ENCODE measurements at places on chromosomes 6 and 20.

- peak; percentile 84 for DNase-seq
Measured at GRCh38 chr6:89385156-89385667, 26.9 kb downstream of the RRAGD start.

GRCh38 chr20:16476032-16476431, 97.2 kb downstream of the KIF16B start:
- peak; percentile 76 for DNase-seq

- no peak for DNase-seq
Measured at GRCh38 chr6:121619987-121620740, 184.7 kb downstream of the GJA1 start.

GRCh38 chr20:52975803-52976531, 3.8 kb downstream of the TSHZ2 start:
- DNase-seq = no peak

GRCh38 chr6:72639920-72640614, 18.2 kb downstream of the KCNQ5 start:
- no peak for DNase-seq

GRCh38 chr6:156795825-156796224, 18.6 kb downstream of the ARID1B start:
- no peak for DNase-seq

- no peak for DNase-seq
Measured at GRCh38 chr6:117513778-117514365, 31.4 kb downstream of the DCBLD1 start.

- DNase-seq = no peak
Measured at GRCh38 chr6:41535766-41536165, 10.4 kb upstream of the FOXP4 start.

GRCh38 chr6:42264162-42264851, 46.6 kb upstream of the MRPS10 start:
- DNase-seq = no peak

GRCh38 chr6:70124882-70125545, 177.9 kb downstream of the COL9A1 start:
- no peak for DNase-seq

GRCh38 chr6:323730-324088, 31.4 kb downstream of the DUSP22 start:
- DNase-seq = no peak

DNA sequence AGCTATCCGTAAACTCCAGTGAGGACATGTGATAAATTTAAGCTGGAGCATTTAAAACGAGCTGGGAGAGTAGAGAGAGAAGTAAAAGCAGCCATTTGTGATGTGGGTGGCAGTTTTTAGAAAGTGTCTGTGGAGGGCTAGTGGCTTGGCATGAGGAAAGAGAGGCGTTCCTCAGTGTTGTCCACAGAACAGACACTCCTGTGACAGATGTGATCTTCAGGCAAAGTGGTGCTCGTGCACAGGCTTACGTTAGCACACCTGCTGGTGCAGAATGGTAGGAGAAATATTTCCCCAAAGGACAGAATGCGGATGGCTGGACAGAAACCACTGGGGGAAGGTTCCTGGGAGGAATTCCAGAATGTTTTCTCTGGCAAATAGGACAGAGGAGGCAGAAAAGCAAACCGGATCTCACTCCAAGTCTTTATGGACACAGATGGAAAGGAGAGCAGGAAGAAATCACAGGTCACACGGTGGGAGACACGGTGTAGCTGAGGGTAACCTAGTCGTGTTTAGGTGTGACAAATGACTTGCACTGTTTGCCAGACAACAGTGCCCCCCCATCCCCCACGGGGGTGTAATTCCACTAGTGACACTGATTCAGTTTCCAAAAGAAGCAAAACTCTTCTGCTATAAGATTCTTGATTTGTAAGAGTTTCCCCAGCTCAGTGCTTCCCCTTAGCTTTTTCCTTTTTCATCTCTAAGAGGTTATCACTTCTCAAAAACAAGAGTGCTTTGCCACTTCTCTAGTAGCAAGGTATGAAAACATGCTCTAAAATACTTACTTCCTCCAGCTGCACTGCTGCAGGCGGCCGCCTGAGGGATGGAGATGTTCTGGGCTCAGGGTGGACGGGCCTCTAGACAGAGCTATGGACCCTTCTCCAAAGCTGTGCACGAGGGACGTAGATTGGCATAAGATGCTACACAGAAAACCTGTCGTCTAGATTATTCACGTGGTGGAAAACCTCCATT, 293.2 kb downstream of the QKI start:
- DNase-seq = no peak

DNA sequence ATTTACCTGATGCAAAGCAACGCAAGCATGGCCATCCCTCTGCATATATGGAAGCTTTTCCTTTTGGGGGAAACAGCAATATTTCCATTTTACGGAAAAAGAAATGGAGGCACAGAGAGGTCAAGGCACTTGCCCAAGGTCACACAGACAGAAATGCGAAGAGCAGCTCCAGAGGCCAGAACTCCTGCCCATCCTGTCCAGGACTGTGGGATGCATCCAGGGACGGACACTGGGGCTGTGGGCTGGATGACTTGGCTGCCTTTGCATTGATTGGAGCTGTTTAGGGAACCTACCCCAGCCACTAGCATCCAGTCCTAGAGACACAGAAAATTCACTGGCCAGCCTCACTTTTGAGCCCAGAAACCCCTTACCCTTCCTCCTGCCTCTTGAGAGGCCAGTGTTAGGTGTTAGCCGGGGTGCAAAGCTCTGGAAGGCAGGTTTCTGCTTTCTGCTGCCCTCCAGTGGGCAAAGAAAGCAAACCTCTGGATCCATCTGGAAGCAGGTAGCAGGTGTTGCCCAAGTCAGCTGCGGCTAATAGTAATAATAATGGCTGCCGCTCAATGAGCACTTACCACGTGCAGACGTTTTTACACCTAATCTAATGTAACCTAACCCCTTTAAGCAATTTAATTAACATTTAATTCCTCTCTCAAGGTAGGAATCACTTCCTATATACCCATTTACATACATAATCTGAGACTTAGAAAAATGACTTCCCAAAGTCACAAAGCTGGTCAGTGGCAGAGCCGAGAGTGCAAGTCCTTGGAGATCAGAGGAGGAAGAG, 31.7 kb upstream of the CCN5 start:
- peak; percentile 81 for DNase-seq

- peak; percentile 53 for DNase-seq
Measured at GRCh38 chr6:33926451-33926850, 122.6 kb upstream of the MLN start.

- DNase-seq = no peak
Measured at GRCh38 chr20:39717936-39718335, 755.8 kb downstream of the DHX35 start.

DNA sequence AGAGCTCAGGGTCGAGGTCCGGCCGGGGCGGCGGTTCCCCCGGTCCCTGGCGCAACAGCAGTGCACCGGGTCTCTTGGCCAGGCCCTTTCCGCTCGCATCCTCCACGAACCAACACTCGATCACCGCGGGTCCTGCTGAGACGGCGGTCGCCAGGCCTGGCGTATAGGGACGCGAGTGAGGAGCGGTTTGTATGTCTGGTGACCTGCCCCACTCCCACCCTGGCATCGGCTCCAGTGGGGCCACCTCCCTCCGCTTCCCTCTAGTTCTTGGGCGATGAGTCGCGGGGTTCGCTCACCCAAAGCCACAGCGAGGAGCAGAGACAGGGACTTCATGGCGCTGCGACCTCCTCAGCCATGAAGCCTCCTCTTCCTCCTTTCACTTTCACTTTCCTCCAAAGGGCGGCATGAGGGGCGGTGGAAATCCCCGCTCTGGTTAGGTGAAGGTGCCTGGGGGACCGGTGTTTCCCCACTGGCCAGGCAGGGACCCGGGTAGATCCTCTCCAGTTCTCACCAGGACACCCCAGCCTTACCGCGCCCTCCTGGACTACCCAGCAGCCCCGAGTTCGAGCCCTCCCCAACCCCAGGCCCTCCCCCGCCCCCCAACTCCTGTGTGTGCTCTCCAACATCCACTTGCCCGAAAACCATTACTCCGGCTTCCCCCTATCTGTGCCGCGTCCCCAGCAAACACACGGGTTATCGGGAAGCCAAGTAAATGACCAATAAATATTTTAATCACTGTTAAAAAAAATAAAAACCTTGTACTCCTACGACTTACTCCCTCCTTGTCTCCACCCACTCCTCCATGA, at the start of gene TAPBP:
Gene TAPBP (minus strand): TSS at position 370 of the 806 bp plus-strand sequence. CDS start 37 bp downstream, at position 333.
- peak; percentile 50 for DNase-seq

- no peak for DNase-seq
Measured at GRCh38 chr6:157748839-157749571, 74.0 kb upstream of the SNX9 start.

DNA sequence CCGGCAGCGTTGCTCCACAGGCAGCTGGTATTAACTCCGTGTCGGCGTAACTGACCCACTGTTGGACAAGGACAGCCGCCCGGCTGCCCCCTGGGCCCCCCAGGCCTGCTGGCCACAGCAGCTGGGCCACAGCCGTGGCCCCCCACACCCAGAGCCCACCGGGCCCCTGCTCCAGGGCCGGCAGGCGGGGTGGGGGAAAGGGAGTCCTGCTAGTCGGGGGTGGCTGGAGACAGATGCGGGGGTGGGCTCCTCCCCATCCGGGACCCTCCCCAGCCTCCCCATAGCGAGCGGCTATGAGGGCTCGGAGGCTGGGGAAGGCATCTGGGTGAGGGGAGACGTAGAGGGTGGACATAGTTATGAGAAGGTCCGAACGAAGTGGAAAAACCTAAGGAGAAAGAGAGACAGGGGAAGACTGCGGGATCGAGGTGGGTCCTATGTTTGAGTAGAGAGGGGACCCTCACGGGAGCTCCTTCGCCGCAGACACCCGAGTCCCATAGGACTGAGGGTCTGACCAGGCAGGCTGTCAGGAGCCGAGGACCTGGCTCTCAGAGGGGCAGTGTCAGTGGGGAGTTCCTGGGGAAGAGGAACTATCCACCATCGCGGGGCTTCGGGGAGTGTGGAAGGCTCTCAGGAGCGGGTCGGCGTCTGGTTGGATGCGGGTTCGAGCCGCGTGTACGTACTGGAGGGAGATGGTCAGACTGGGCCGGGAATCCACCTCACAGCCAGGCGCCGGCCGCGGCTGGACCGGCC, 511 bp downstream of the VARS1 start:
- DNase-seq = no peak

All from NCI-H2171 treated with DMSO at 0.1 percent for 48 hours (cell line).